ENCODE measurements at places on chromosomes 4 and X.

DNA sequence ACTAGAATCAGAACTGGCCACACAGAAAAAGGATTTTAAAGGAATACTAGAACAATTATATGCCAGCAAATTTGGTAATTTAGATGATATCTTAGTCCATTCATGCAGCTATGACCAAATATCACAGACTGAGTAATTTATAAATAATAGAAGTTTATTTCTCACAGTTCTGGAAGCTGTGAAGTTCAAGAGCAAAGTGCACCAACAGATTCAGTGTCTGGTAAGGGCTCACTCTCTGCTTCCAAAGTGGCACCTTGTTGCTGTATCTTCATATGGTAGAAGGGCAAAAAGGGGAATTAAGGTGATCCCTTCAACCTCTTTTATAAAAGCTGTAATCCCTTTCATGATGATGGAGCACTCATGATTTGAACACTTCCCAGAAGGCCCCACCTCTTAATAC lies 20.3 kb downstream of the TNIP2 start:
- DNase-seq, result no peak

GRCh38 chrX:153861151-153861550 lies 24.8 kb downstream of the L1CAM start:
- DNase-seq, result no peak

- DNase-seq, result no peak
These were observed 527.0 kb downstream of the RAB28 start for GRCh38 chr4:12957108-12957507.

GRCh38 chr4:52572936-52573485 lies 86.1 kb downstream of the USP46 start:
- DNase-seq, result no peak

GRCh38 chr4:90099812-90100211 lies 27.4 kb upstream of the CCSER1 start:
- DNase-seq, result no peak

DNA sequence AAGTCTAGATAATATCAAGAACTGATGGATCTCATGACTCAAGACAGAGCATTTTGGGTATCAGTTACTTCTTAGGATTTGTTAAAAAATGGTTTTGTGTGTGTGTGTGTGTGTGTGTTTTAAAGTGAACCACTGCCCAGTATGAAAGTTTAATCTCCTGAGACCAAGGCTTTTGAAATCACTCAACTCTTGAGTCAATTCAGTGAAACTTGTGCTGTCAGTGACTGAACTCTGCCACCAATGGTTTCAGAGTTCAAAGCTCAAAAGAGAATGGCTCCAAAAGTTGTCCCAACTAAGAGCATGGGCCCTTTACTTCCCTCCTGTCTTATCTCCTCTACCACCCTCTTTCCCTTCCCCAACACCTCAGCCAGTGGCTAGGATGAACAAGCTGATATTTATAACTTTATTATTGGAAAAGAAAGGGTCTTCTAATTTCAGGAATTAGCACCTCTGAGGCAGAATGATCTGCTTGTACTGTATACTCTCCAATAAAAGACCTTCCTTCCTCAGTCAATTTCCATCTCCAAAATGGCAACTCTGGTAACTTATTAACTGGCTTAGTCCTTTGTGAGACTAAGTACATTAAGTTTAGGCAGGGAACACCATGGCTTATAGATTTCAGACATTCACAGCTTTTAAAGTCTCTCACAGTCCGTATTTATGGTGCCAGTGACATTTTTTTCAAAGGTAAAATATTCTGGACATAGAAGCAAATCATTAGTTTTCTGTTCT lies 152.2 kb downstream of the REPS2 start:
- DNase-seq, result no peak

DNA sequence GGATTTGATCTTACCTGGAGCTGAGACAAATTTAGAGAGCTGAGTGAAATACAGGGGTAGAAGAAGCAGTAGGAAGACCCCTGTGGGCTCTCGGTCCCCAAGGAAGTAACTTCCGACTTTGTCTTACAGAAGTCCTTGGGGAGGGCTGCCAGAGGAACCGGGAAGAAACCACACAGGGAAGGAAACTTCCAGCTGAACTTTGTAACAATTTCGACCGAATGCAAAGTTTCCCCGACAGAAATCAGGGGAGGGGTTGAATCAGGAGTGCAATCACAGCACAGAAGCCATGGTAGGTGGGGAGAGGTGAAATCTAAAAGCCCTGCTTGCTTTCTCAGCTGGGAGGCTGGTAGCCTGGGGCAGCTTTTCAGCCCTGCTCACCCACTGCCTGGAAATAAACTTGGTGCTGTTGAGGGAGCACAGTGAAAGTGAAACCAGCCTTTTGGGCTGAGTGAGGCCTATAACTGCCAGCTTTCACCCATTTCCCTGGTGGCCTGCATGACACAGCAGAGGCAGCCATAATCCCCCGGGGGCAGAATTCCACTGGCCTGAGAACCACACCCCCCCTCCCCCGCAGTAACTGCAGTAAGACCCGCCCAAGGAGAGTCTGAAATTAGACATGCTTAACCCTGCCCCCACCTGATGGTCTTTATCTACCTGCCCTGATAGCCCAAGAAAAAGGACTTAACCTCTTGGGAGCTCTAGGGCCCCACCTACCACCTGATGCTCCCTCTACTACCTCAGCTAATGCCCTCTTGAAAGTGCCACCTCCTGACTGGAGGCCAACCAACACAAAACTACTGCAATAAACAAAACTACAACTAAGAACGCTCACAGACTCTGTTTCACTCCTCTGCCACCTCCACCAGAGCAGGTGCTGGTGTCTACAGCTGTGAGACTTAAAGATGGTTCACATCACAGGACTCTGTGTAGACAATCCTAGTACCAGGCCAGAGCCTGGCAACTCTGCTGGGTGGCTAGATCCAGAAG lies 248.2 kb downstream of the PARM1 start:
- DNase-seq, result no peak
